COLO829 (cell line): ENCODE measurements at places on chromosomes 6 and 20.

- no peak for DNase-seq
Observed at GRCh38 chr6:154106251-154106650, 67.2 kb downstream of the OPRM1 start.

DNA sequence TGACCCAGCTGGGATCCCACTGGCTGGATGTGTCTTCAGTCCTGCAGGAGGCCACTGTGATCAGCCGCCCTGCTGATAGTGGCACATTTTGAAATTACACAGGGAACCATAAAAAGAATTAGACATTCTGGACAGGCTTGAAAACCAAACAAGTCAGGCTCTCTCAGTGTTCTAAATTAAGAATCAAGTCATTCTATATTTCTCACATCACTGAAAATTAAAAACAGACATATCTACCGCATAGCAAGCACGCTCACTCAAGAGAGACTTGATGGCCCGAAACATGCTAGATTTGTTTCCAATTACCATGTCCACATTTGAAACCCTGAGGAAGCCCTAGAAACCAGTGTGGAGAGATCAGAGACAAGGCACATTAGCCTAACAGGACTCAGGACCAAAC, 57.7 kb downstream of the NFATC2 start:
- DNase-seq, result no peak

DNA sequence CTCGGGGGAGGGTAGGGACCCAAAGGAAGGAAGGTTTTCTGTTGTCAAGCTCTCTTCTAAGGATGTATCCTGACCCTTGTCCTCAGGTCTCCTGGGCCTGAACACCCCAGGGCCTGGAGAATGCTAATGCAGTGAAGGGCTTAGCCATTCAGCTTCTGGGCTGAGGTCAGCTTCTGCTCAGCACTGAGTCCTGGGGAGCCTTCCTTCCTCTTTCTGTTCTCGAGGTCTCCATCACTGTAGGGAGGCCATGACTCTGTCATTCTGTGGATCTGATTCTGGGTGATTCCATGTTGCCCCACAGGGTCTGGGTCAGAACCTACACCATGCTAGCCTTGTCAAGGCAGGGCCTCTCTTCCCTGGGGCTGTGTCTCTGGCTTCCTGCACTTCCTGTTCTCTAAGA, 712.7 kb downstream of the DHX35 start:
- DNase-seq, result no peak

DNA sequence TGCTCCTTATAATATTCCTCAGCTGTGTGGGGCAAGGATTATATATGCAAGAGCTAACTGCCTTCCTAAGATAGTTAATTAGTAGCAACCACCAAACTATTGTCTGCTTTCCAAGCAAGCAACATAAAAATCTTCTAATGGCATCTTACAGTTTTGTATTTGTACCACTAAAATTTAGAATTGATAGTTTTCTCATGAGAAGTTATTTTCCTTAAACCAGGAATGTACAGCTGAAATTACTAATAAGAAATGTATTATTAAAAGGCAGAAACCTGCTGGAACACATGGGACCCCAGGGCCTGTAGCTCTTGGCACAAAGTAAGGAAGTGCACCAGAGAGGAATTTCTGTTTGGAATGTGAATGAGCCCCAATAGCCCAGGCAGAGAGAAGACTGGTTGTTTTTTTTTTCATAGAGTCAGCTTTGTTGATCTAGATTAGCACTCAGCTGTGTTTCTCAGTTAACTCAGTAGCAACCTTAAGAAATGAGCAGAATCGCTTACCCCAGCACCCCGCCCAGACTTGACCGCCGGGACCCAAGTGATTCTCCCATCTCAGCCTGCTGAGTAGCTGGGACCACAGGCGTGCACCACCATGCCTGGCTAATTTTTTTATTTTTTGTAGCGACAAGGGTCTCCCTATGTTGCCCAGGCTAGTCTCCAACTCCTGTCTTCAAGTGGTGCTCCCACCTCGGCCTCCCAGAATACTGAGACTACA, 2.6 kb downstream of the MGME1 start:
- DNase-seq, result no peak

- no peak for DNase-seq
Observed at GRCh38 chr6:128493877-128494276, 26.5 kb downstream of the PTPRK start.

GRCh38 chr20:11219192-11219591, 545.4 kb upstream of the JAG1 start:
- no peak for DNase-seq

GRCh38 chr6:119355890-119356289, 6.3 kb upstream of the MAN1A1 start:
- DNase-seq, result no peak

DNA sequence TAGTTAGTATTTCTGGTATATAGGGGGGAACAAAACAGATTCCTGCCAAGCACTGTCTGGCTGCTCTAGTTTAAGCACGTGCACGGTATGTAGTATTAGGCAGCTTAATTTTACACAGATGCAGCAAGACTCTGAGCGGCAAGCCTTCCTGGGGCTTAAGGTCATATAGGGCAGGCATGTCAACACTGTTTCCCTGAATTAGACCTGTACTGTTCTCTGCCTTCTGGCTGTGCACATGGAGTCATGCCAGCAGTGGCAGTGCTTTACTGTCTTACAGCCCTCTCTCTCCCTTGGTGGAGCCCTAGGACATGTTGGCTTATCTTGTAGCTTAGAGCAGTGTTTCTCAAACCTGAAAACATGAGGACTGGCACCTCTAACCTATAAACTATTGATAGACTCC, 56.6 kb downstream of the PHF20 start:
- no peak for DNase-seq

DNA sequence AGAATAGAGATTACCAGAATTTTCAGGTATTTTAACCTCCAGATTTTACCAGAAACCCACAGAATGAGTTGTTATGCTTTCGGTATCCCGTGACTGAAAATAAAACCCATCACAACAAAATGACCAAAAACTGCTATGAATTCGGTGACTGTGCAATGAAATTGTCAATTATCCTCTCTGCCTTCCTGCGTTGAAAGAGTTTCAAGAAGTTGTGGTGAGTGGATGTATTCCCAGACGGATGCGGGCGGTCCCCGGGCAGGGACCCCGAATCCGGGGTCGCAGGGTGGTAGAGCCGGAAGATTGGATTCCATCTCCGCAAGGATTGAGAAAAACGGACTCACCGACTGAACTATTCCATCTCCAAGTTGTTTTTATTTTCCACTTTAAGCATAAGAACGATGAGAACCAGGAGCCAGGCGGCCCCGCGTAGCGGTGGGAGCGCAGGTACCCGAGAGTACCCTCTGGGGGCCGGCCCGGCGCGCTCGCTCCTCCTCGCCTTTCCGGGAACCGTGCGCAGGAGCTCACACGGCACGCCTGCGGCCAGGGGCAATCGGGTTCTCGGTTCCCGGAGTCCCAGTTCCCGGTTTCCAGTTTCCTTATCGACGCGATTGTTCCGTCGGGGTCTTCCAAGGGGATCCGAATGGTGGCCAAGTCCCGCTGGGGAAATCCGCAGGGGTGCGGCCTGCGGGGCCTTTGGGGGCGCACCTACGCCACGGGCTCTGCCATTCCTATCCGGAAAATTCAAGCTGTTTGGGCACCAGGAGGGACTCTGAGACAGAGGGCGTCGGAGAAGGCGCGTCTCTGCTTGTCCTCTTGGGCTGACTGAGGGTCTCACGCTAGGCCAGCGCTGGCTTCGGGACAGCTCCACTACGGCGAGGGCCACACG, 104.9 kb upstream of the PRDM1 start:
- no peak for DNase-seq

- DNase-seq, result no peak
Observed at GRCh38 chr6:157450931-157451742, 70.1 kb downstream of the ZDHHC14 start.

DNA sequence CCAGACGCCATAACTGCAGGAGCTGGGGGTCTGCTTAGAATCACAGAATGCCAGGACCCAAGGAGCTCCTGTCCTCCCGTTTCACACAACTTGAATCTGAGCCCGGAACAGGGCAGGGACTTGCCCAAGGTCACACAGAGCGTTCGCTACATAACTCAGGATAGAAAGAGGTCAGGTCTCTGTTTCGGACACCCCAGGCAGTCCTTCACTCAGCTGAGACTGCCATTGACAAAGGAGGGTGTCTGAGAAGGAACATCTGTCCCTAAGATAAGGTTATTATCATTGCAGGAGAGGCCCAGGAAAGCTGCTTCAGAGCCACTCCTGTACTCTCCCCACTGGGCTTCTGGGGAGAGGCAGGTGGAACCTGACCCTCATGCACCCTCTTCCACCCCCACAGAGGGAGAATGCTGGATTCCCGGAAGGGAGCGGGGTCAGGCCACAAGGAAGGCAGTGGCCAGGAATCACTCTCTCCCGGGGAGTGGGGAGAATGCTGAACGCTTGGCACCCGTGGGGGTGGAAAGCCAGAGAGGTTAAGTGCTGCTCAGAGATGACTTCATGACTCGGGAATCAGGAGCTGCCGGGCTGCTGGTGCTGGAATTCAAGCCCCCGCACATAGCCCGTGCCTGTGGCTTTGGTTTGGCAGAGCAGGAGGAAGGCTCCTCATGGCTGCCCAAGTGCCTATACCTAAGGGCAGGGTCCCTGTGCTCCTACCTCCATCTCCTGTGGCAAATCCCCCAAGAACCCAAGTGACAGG, 10.7 kb downstream of the SDC4 start:
- no peak for DNase-seq

DNA sequence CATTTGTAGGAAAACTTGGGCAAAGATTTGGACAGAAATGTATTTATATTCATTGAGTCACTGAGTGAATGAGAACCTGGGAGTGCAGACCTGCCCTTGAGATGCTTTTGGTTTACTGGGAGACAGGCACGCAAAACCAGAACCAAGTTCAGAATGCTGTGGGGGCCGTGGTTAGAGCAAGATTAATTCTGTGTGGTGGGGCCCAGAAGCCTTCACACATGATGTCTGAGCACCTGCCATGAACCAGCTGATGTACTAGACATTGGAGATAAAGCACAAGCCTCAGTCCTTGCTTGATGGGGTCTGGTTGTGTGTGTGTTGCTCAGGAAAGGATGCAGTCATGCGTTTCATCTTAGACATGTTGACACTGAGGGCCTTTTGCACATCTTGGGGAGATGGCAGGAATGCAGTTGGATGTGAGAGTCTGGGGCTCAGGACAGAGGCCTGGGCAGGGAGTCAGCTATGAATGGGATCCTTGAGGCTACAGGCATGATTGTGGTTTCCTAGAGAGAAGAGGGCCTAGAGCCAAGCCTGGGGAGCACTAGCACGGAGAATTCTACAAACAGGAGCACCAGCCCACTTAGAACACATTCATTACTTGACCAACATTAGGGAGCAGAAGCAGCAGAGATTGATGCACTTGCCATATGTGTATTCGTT, 114.3 kb upstream of the TMEM181 start:
- DNase-seq, result no peak

- DNase-seq, result no peak
Observed at GRCh38 chr6:80170433-80170832, 64.0 kb downstream of the BCKDHB start.

- DNase-seq, result peak; percentile 35
Observed at GRCh38 chr6:166997768-166998255, 1.4 kb upstream of the CEP43 start.

DNA sequence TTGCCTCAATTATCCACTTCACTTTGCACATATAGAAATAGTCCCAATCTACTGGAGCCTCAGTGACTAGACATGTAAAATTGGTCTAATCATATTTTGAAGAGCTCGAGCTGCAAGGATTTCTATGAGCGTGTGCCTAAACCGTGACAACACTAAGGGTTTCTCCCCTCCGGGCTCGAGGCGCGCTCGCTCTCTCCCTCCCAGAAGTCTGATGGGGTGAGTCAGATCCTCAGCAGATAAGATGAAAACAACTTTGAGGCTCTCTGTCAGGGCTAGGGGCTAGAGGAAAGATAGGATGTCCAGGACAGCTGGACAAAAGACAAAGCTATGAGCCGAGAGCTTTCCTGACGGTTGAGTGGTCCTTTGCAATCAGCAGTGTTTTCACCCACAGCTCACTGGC, 16.8 kb downstream of the GNAS-AS1 start:
- DNase-seq, result no peak

DNA sequence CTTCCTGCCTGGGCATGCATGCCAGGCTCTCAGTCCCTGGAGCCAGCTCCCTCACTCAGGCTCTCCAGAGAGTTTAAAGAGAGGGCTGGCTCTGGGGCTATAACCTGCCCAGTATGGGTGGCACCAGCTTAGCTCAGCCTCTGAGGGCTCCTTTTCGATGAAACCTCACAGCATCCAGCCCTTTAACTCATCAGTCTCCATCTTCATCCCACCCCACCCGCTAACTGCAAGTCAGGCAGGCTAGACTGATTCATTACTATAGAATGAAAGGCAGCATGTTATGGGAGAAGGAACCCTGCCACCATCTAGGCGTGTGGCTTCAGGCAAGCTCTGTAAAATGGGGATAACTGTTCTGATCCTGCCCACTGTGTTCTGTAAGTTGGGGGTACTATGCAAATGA, 53.5 kb downstream of the RAB44 start:
- no peak for DNase-seq

GRCh38 chr20:32962053-32962452, 42.2 kb downstream of the SUN5 start:
- no peak for DNase-seq

- DNase-seq, result no peak
Observed at GRCh38 chr20:896501-897025, 19.6 kb downstream of the ANGPT4 start.

GRCh38 chr6:133966654-133967329, 13.8 kb downstream of the TBPL1 start:
- DNase-seq, result no peak

- DNase-seq, result no peak
Observed at GRCh38 chr6:152651986-152652385, 14.8 kb upstream of the SYNE1 start.
